Epithelial cell of proximal tubule (primary cell): ENCODE measurements at places on chromosomes 11 and 22. TPM values are rescaled to one million over a fixed set of nuclear protein-coding genes. Genes with fewer than 3 reads are reported as not detected.

DNA sequence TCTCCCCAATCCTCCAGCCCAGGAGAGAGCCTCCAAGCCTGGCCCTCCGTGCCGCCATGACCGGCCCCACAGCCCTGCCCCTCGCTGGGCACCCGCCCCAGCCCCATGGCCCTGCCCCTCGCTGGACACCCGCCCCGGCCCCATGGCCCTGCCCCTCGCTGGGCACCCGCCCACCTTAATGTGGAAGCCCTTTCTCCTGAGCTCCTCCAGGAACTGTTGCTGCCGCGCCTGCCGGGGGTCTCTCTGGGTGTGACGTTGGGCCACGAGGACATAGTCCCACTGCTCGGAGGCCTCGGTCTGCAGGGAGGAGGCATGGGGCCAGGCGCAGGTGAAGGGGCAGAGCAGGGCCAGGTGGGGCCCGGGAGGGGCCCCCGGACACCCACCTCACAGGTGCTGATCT, 8.2 kb downstream of the ANO9 start:
- DNase-seq: no peak

DNA sequence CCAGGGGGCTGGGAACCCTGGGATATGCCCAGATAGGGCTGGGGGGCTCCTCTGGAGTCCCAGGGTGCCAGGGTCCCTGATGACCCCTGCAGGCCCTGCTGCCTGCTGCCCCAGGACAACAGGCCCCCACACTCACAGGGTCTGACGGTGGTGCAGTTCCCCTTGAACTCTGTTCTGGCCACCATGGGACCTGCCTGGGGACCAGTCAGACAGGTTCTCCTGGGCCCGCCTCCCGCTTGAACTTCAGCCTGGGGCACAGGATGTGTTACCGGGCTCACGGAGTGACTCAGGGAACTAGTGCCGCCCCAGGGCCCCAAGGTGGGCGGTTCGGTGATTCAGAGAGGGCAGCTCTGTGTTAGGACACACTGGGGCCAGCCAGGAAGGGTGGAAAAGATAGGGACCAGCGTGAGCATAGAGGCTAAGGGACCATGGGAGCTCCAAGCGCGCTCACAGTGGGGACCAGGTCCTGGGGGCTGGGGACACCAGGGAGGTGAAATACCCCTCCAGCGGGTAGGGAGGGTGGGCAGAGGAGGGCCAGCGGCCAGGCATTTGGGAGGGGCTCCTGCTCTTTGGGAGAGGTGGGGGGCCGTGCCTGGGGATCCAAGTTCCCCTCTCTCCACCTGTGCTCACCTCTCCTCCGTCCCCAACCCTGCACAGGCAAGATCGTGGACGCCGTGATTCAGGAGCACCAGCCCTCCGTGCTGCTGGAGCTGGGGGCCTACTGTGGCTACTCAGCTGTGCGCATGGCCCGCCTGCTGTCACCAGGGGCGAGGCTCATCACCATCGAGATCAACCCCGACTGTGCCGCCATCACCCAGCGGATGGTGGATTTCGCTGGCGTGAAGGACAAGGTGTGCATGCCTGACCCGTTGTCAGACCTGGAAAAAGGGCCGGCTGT, 21.5 kb upstream of the TXNRD2 start:
- DNase-seq: no peak

GRCh38 chr22:25824828-25825423, 82.9 kb downstream of the MYO18B start:
- no peak for DNase-seq

GRCh38 chr22:43177479-43177878, 9.5 kb downstream of the TTLL12 start:
- DNase-seq: no peak

- DNase-seq: no peak
These were observed 718.1 kb downstream of the NTM start for GRCh38 chr11:132088551-132088950.

- DNase-seq: no peak
These were observed at the start of gene CERK for GRCh38 chr22:46737976-46738646. TSS of gene CERK (minus strand) at chr22:46738252. CDS start at chr22:46738148, 104 bp downstream.

DNA sequence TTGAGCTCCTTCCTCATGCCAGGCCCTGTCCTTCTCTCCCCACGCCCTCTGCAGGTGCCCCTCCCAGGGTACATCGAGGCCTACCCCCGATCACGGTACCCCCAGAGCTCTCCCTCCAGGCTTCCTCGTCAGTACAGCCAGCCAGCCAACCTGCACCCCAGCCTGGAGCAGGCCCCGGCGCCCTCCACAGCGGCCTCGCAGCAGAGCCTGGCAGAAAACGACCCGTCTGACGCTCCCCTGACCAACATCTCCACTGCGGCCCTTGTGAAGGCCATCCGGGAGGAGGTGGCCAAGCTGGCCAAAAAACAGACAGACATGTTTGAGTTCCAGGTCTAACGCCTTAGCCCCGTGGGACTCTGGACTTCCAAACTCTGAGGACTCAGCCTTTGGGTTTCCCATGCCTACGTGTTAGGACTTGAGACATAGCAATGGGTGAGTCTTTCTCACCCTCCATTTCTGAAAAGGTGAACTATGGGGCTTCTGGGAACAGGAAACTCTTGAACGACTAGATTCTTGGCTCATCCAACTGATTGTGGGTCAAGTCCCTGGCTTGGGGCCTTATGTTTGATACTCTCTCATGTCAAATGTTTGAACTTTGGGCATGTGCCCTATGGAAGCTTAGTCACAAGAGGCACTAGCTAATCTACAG, 32.7 kb downstream of the C11orf91 start:
- DNase-seq: no peak

DNA sequence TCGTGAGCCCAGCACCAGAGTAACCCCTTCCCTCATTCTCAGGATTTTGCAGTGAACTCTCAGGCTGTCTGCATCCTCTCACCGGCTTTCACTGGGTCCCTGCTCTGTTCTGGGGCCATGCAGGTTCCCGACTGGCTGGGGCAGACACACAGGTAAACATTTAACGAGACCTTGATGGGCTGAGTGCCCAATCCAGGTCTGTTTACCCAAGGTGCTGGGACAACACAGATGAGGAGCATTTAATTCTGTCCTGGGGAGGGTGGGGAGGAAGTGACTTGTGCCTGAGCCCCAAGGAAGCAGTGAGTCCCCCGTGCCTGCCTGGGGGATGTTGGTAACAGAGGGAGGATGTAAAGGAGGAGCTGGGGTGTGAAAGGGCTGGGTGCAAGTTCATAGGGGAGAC, 4.4 kb downstream of the BIK start:
- no peak for DNase-seq

- DNase-seq: no peak
These were observed 121.6 kb downstream of the FAT3 start for GRCh38 chr11:92346220-92346619.

GRCh38 chr11:134583397-134583990, 171.5 kb upstream of the B3GAT1 start:
- no peak for DNase-seq

GRCh38 chr11:45374653-45375059, 88.5 kb upstream of the SYT13 start:
- no peak for DNase-seq

GRCh38 chr11:33747979-33748378, 11.8 kb upstream of the CD59 start:
- no peak for DNase-seq

- no peak for DNase-seq
These were observed 539 bp upstream of the SLC36A4 start for GRCh38 chr11:93198215-93198845.

- DNase-seq: no peak
These were observed 5.9 kb upstream of the HMOX1 start for GRCh38 chr22:35375031-35375430.

GRCh38 chr11:36019005-36019596, 75.2 kb downstream of the LDLRAD3 start:
- no peak for DNase-seq

- DNase-seq: no peak
These were observed 30.0 kb downstream of the MRGPRD start for GRCh38 chr11:68950762-68951161.

DNA sequence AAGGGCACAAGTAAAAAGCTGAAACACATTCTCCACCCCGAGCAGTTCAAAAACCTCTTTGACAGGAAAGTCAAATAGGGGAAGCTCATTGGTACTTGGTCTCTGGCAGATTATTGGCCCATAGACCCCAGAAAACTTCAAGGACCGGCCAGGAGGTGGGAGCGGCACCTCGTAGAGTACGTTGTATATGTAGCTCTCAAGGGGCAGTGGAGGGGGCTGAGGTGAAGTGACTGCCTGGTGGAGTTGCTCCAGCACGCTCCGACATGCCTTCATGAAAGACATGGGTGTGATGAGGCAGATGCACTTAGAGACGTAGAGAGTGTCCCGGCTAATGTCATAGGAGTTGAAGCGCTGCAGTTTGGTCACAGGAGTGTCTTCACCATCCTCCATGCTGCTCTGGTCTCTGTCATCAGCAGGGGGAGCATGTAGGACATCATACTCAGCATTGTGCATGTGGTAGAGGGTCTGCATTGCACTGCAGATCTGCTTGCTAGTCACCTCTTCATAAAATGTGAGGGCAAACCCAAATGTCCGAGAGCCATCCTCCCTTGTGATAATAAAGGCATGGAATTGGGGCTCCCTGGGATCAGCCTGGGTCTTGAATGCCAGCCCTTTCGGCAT, 61.3 kb downstream of the DENND5A start:
- DNase-seq: no peak

GRCh38 chr11:69698362-69698761, 5.5 kb downstream of the FGF19 start:
- no peak for DNase-seq

GRCh38 chr11:64742087-64742888, 1.7 kb downstream of the RASGRP2 start:
- DNase-seq: no peak

DNA sequence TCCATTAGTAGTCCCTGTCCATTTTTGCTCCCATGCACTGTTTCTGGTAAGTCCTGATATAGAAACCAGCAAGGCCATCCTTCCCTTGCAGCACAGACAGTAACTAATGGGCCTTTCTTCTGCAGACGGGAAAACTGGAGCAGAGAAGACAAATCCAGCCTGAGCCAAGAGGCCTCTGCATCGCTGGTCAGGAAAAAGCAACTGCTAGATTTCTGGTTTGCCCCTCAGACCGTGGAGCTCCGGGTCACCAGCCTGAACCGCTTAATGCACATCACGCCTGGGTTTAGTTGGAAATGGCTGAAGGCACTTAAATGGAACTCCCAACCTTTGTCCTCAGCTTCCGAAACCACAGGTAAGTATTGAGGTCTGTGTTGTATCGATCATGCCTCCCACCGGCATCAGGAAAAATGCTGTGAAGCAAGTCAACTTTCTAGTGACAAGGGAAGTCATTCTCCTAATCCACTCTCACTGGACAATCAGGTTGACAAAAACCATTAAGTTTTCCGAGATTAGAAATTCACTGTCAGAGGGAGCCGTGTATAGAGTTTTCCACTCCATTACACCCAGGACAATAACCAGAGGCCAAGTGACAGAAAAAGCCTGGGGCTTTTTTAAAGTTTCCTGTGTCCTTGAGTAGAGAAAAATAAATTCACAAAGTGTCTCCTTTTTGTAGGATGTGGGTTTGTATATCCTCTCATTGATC, 14.8 kb upstream of the LMO2 start:
- no peak for DNase-seq

DNA sequence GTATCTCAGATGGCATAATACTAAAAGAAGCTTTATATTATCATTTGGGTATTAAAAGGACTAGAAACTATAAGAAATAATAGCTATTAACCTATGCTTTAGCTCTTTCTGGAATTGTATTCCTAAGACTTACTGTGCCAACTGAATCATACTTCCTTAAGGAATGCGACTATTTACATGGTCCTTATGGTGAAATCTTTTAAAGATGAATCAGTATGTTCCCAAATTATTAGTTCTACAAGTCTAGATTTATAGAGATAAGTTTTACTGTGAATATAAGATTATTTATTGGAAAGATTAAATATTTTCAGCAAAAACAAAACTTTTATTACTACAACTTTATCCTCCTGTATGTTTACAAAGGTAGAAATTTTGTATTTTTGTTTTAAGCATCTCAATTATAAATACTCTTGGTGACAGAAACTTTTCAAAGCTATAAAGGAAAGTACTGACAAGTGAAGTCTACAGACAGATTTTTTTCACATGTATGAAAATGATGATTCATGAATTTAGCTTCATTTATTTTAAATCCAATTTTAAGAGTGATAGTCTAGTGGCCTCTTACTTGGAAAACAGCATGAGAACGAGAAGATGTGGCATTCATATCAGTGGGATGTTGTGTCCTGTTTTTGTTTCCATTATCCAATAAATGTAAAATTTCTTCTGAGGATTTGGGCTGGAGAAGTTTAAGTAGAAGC, 17.8 kb downstream of the KIF18A start:
- no peak for DNase-seq

DNA sequence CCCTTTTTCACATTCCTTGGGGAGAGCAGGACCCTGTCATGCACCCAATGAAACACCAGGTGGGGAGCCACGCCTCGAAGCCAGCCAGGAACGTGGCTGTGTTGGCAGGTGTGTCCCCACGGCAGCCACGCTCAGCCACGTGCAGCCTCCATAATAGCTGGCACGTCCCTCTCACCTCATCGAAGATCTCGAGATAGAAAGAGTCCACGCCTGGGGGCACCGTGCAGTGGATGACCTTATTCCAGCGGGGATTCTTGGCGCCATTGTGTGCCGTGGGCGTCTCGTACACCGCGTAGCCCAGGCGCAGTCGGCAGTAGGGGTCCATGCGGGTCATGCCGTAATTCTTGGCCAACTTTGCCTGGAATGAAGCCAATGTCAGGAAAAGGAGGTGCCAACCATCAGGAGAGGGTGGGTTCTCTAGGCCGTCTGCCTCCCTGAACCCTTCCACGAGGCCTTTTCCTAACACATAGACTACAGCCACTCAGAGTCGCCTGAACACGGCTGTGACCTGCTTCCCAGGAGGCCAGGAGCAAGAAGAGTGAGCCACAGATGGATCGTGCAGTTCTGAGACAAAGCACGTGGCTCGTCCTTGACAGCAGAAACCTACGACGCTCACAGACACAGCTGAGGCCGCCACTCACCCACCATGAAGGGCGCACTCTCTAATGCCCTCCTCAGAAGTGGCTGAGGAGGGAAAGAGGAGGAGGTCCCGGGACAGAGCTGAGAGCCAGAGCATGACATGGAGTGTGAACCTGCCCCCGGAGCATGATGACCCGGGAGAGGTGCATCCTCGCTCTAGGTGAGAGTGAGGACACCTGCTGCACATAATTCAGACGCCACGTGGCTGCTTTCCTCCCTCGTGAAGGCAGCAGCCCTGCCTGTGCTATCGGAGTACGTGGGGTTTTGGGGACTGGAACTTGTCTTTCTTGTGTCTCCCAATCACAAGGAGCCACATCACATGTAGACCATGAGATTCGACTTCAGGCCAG, 19.1 kb downstream of the TOLLIP start:
- DNase-seq: no peak

- no peak for DNase-seq
These were observed 11.0 kb upstream of the NECTIN1 start for GRCh38 chr11:119739975-119740374.

- DNase-seq: no peak
These were observed 52.1 kb downstream of the GDPD4 start for GRCh38 chr11:77249427-77249826.

NECTIN1 gene
- total RNA-seq: 4.7 and 6.6 TPM in 2 replicates

CNIH2 gene
- total RNA-seq: 0.43 and 0.58 TPM in 2 replicates

SCARF2 gene
- 12.6 and 15.0 TPM in 2 replicates for total RNA-seq

MGAT3 gene
- 0.65 and 2.4 TPM in 2 replicates for total RNA-seq

ANKK1 gene
- 0.17 TPM in 1 of 2 replicates, not detected in the other for total RNA-seq

SMCO4 gene
- 20.0 and 48.1 TPM in 2 replicates for total RNA-seq

LIF gene
- 48.7 and 49.8 TPM in 2 replicates for total RNA-seq

CNTF gene
- total RNA-seq: 0.29 and 1.2 TPM in 2 replicates

DNAJB7 gene
- not detected in 2 replicates for total RNA-seq

PRG3 gene
- not detected in 2 replicates for total RNA-seq

TMPRSS13 gene
- total RNA-seq: 0.51 and 0.63 TPM in 2 replicates
